ENCODE measurements at places on chromosomes 12 and 14.

- no peak for DNase-seq
Observed at GRCh38 chr12:75658286-75658685, 146.9 kb upstream of the KRR1 start.

DNA sequence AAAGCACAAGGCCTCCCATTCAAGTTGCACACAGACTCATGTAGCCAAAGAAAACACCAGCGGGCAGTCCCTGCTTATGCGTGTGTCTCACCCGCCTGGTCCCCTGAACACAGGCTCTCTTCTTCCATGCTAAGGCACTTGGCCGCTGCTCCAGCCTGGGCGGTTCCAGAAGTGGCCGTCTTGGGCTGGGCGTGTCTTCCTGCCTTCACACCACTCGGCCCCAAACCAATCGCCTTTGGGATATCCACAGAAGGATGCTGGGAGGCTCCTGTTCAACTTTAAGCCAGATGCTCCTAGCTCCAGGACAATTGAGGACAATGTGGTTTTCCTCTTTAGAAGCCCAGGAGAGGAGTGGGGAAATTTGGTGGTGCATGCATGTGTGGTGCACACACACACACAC lies 2.2 kb downstream of the SCARB1 start:
- peak; percentile 64 for DNase-seq

DNA sequence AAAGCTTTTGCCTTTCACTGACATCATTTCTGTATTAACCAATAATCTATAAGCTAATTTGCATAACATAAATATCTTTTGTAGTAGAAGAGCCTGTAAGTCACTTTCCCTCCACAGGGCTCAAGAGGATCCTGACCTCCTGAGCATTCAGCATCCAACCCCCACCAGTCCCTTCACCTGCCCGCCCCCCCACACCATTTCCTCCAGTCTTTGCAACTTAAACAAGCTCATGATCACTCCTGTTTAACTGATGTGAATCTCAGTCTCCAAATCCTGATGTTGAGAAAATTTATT lies 12.0 kb upstream of the CRY1 start:
- no peak for DNase-seq

DNA sequence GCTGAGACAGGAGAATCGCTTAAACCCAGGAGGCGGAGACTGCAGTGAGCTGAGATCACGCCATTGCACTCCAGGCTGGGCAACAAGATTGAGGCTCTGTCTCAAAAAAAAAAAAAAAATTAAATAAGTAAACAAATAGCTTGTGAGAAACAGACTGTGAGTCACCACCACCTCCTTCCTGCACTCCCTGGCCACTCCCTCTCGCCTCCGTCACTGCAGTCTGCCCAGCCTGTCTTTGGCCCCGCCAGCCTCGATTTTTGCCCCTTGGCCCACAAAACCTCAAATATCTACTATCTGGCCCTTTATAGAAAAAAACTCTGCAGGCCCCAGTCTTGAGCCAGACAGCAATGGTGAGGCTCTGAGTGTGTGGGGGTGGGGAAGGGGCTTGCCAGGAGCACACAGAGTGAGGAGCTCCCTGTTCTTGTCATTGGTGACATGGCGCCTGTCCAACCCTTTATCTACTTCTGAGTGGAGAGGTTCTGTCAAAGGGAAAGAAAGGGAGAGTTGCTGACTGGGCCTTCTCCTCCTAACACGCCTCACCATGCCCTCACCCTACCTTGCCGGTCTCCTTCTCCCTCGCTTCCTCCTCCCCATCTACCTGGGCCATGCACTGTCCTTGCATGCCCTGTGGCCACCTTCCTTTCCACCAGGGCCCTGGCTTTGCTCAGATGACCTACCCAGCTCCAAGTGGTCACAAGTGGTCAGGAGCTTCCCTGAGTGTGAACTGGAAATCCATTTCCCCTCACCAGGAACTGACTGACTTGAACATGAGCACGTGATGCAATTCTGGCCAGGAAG lies 22.1 kb downstream of the LGMN start:
- DNase-seq = no peak
